ENCODE measurements at places on chromosomes 13 and 19.

DNA sequence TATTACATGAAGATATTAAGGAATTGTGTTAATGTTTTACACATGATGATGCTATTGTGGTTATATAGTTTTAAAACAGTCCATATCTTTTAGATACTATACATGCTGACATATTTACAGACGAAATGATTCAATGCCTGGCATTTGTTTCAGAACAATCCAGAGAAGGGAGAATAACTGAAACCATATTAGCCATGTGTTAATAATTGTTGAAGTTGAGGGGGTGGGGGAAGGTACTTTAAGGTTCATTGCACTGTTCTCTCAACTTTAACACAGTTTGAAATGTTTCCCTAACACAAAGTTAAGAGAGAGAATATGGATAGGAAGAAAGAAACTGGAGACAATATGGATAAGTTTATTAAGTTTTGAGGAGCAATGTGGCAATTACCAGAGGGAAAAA lies 5.8 kb downstream of the CRYL1 start:
- DNase-seq = no peak

DNA sequence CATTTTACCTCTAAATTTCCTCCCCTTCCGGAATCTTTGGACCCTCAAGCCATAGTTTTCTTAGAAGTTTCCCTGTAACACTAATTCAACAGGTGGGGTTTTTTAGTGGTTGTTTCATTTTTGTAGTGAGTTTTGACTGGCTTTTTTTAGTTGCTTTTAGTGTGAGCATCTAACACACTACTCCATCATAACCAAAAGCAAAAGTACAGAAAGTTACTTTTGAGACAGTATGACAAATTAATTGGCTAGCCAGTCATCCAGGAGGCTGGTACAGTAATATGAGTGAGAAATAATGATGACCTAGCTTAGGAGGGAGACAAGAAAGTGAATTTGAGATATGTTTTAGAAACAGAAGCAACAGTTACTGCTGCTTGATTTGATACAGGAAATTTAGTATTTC lies 71.5 kb downstream of the DNAJC15 start:
- DNase-seq = no peak

- DNase-seq = no peak
These were observed 93.0 kb downstream of the SLC7A1 start for GRCh38 chr13:29502391-29503008.

DNA sequence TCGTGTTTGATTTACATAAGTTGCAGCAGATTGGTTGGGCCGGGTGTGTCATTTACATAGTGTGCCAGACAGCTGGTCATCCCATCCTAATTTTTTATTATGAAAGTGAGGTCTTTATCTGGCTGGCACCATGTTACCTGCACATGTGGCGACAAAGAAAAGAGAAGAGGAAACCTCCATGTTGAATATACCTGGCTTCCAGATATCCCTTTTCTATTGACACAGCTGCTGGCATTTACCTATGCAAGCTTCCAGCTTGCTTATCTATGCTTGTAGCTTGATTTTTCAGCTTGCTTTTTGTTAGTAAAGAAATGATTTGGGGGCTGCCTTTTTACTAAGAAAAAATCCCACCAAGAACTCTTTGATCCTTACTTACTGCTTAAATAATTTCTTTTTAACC lies 681.3 kb upstream of the SLITRK1 start:
- no peak for DNase-seq

DNA sequence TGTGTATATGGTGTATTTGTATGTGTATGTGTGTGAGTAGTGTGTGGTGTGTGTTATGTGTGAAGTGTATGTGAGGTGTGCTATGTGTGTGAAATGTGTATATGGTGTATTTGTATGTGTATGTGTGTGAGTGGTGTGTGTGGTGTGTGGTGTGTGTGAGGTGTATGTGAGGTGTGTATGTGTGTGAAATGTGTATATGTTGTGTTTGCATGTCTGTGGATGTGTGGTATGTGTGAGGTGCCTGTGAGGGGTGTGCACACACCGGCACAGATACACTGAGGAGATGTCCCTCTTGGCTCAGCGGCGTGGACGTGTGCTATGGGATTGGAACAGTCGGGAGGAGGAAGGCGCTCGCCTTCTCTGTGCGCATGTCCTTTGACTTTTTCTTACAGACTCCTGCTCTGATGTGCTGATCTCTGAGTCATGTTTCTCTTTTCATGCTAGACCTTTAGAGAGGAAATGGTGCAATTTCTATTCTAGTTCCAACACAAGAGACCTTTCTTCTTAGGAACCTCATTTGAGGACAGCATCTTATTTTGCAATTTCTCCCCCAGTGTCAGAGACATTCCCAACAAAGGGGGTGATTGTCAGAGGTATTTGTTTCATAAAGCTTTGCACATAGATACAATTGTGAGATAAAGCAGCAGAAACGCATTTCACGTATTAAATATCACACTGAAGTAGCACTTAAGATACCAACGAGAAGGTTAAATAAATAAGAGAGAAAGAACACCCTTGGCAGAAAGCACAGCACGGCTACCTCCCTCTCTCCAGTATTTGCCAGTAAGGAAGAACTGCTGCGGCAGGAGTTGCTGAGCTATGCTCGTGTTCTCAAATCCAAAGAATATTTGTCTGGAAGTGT lies 11.3 kb upstream of the TNFRSF19 start:
- DNase-seq = no peak

- no peak for DNase-seq
These were observed 5.0 kb downstream of the XRCC1 start for GRCh38 chr19:43570174-43570791.

DNA sequence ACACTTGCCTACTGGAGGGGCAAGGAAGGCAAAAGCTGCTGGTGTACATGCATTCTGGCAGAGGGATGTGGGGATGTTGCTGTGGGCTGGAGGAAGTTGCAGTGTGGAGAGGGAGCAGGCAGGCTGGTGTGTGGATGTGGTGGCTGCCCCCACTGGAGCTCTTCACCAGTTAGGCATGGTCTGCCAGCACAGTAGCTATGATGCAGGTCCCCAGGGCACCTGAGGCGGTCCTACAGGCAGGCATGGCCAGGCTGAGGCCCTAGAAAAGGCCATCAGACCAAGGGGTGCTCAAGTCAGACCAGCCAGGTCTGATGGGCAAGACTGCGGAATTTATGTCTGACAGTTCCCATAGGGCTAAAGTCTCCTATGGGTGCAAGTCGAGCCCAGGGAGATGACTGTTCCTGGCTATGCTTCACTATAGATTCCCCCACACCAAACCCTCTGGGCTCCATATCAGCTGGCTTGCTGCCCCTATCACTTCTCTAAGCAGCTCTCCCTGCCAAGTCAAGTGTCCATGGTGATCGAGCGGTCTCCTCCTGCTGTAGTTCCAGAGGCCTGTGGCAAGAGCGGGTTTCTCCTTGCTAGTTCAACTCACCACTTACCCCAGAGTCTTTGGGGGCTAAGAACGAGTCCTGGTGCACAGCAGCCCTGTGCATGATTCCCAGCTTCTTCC lies 473.1 kb downstream of the TDRD3 start:
- DNase-seq = no peak

GRCh38 chr13:100095498-100095897 lies 6.6 kb downstream of the PCCA start:
- DNase-seq = no peak

DNA sequence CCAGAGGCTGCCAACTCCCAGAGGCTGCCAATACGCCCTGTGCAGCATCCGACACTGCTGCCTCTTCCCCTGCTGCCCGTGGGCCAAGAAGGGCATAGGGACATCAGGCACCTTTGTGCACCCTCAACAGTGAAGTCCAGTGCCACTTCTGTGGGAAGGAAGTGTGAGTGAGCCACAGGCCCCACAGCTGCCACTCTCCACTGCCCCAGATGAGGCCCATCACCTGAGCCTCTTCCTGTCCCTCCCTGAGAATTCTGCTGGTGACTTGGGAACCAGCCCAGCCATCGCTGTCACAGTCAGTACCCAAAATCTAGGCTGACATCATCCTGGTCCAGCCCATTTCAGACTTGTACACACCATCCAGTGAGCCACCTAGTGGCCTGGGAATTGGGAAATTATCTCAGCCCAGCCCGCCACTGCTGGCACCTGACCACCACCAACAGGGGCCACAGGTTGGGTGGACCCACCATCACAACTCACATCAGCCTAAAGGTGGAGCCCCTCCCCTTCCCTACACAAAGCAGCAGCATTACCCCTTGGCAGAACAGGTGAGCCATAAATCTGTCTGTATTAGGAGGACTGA lies 733.9 kb upstream of the KLHL1 start:
- DNase-seq = no peak

DNA sequence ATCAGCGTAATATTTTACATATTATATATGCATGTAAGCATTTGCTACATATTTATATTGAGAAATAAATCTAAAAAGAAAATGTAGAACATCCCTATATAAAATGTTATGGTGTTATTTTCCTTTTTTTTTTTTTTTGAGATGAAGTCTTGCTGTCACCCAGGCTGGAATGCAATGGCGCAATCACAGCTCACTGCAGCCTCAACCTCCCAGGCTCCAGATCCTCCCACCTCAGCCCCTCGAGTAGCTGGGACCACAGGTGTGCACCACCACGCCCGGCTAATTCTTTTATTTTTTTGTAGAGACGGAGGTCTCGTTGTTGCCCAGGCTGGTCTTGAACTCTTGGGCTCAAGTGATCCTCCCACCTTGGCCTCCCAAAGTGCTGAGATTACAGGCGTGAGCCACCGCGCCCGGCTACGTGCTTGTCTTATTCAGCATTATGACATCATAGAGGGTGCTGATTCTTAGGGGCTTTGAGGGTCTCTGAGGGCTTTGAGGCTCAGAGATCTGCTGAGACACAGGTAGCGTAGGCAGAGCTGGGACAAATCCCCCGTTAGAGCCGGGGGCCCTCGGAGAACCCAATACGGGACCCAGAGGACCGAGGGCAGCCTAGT lies 101.9 kb downstream of the GADD45B start:
- DNase-seq = no peak

DNA sequence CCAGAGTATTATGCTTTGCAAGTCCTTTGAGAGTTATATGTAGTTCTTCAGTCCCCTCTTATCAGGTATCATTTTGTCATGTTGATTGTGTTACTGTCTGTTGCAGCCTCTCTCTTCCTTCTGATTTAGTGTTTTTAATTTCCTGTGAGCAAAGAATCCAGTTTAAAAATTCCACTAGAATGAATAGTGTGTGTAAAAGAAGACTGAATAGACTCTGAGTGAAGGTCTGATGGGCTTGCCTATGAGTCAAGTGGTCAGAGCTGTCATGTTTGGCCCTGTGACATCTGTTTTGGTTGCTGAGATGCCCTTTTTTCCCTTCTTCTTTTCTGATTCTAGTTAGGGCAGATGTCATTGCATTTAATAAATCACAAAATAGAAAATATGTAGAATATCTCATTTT lies 23.3 kb upstream of the KCTD4 start:
- no peak for DNase-seq

GRCh38 chr13:21831654-21832324 lies 160.9 kb downstream of the FGF9 start:
- no peak for DNase-seq

- DNase-seq = peak; percentile 58
These were observed 6.9 kb downstream of the RAB8A start for GRCh38 chr19:16118489-16119033.

DNA sequence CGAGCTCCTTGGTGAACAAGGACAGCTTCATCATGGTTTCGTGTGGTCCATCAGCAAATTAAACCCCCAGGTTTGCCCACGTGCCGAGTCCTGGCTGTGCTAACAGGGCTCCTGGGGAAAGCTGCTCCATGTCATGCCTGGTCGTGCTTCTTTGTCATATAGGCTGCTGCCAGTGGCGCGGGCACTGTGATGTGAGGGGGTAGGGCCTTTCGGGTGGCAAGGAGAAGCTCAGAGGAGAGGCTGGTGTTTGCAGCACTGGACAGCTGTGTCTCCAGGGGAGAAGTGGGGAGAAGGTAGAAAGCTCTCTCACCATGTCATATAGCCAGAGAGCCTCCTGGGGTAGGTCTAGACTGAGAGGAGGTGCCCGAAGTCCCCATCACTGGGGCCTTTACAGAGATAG lies 13.3 kb downstream of the VSTM2B start:
- DNase-seq = no peak

DNA sequence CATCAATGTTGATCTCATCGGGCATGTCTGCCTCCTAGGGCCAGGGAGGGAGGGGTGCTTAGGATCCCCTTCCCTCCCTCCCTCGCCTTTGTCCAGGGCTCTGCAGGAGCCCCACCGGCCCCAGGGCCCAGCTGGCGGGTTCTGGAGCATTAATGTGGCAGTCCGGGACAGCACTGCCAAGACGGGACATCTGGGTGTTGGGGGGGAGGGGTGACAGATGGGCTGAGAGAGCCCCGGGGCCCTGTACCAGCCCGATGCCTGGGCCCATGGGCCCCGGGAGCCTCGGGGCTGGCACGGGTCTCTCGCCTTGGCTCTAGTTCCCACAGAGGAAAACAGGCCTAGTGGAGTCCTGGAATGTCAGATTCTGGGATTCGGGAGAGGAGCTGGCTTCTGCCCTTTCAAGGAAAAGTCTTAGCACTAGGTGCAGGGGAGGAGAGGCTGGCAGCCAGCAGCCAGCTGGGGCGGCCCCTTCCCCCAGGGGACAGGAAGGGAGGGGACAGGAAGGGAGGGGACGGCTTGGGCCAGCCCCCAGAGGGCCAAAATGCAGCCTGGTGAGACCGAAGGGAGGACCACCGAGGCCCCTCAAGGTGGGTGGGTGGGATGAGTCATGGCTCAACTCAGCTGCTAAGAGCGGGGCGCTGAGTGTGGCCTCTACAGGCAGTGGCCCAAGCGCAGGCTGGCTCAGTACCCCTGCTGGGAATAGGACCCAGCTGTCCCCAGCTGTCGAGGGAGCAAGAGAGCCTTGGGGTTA lies 3.1 kb downstream of the PPP1R14A start:
- DNase-seq = no peak

DNA sequence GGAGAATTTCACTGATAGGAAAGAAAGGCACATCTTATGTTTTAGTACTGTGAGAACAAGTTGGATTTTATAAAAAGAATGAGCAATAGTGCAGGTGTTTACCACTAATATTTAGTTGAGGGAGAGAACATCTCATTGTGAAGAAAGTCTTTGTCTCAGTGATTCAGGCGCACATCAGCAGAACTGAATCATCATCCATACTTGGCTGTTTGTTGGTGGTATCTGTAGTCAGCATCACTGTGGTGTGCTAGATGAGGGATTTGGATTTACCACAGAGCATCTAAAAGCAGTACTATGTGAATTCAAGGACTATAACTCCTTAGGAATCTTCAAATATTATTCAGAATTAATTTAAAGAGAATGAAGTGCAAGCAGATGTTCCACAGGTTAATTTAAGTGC lies 1380.5 kb upstream of the ATXN8OS start:
- DNase-seq = no peak

GRCh38 chr13:27789495-27790303 lies 2.6 kb upstream of the GSX1 start:
- no peak for DNase-seq
